ENCODE measurements at places on chromosomes 12 and 14.

DNA sequence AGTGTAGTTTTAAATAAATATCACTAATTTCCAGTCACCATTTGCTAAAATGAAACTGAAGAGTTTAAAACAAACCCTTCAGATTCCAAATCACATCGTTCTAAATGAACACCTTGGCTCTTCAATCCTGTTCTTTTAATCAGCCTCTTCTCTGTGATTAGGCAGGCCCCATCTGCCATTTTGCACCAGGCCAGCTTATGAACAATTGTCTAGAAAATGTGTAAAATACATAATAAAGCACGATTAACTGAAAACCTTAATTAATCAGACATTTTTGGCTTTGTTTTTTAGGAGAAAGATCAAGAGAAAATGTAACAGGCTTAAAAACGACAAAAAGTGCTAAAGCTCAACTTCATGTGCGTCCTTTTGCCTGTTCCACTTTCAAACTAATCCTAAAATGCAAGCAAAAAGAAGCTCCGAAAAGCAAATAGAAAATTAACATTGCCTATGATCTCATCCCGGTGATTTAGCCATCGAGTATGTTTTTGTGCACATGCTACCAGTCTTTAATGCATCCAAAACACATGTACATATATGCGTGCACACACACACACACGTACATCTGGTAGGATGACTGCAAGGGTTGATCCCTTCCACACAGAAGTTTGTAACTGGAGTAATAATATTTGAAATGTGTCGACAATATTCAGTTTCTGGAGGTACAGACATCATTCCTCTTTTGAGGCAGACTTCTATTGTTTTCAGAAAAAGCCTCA lies 288.6 kb downstream of the FOXN3 start:
- no peak for DNase-seq

DNA sequence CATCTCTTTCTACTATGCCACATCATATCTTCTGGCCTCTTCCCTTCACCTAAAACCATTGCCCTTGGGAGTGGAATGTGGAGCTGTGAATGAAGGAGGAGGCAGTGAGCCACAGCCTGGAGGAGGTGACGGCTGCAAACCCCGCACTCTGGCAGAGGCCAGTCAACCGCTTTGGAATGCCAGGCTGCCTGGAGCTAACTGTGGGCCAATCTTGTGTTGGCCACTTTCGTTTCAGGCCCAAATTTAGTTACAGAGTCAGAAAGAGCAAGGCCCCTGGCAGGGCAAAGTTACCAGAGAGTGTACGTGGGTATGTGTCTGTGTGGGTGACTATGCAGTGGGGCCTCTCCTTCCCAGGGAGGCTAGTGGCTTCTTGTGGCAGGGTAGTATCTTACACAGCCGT lies 40.1 kb downstream of the CACNA1C start:
- DNase-seq, result no peak

- no peak for DNase-seq
Measured at GRCh38 chr12:74890237-74890599, 319.4 kb downstream of the KCNC2 start.

GRCh38 chr12:124377981-124378509 lies 83.2 kb downstream of the RFLNA start:
- DNase-seq, result no peak

Measured in cortex of kidney (tissue), 1 donor.